DMS 273 treated with DMSO at 0.1 percent for 48 hours (cell line): ENCODE measurements at places on chromosomes 1 and 21.

DNA sequence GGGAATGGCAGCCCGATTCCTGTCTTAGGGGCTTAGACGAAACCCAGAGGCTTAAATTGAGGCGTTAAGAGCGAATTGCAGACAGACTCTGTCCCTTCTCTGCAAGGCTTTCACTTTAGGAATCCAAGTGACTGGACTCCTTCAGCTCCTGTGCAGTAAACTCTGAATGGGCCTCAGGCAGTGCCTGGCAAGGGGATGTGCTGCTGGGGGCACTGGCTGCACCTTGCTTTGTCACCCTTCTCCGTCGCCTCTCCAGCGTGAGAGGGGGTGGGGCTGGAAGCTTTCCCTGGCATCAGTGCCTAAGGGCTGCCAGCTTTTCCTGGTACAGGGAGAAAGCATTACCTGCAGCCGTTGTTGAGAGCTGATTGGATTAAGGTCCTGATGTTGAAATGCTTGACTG, 39.9 kb upstream of the NFASC start:
- DNase-seq: no peak

DNA sequence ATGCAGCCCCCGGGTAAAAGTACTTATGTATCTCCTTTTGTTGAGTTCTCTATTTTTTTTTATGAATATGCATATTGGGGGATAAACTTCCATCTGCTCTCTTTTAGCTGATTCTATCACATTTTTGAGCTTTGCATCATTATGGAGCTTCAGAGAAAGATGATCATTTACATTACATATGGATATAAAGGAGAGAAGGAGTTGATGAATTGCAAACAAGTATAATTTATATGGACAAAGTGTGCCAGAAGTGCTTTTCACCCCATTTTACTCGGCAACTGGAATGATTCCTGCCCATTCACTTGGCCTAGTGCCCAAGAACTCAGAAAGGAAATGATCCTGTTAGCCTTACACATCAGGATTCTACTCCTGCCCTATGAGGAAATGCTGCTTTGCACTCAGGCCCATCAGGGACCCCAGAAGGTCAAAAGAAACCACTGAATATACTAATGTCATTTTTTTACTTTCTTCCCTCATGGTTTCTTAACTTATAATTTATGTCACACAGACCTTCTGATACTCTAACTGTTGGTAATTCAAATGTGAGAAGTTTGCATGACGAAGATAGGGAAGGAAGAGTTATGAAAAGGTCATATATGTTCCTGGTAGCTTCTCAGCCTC, 65.6 kb downstream of the SAMSN1 start:
- DNase-seq: no peak

GRCh38 chr1:228740543-228741317, 5.5 kb downstream of the RHOU start:
- DNase-seq: no peak

DNA sequence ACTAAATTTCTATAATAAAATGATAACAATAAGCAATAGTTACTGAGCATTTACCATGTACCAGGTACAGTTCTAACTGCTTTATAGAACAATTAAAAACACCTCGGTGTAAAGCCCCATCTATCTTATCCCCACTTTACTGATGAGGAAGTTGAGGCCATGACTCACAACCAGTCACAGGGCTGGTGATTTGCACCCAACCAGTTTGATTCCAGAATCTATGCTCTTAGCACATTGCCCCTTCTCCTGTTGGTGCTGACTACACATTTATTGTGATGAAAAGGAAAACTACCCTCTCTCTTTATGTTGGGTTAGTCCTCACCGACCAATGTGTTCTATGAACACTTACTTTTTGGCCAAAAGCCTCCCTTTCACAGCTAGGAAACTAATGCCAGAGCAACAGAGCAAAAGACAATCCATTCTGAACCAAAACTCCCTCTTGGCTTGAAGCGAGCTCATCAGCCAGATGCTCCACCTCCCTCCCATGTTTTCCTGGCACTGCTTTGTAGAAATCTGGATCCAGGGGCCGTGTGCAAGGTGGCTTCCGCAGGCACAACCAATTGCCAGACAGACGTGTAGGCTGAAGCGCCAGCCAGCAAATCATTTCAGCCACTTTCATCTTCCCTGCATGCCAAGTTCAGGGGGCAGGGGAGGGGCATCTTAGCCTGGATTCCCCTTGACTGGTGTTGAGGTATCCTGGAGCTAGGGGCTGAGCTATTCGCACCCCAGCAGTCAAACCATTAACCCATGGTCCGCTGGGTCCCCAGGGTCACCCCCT, 32.0 kb upstream of the SLC30A1 start:
- DNase-seq: peak; percentile 77

- no peak for DNase-seq
Observed at GRCh38 chr1:3915551-3916121, 15.6 kb upstream of the C1orf174 start.

- DNase-seq: no peak
Observed at GRCh38 chr1:71557138-71557537, 476.3 kb upstream of the ZRANB2 start.

GRCh38 chr1:233097959-233098580, 147.7 kb downstream of the NTPCR start:
- no peak for DNase-seq

DNA sequence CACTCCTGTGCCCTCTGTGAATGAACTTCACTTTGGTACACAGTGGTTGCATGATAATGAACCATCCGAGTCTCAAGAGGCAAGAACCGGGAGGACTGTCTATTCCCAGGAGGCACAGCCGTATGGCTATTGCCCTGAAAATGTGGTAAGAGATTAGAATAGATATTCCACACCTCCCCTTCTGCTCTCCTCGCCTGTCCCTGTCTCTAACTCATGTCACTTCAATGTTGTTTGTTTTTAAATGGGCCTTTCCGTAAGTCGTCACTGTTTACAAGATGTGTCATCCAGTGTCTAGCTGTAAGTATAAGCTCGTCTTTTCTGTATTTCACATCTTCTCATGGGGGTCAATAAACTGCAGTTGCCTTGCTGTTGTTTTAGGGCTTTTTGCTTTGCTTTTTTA, 122.2 kb downstream of the PATJ start:
- DNase-seq: no peak

- DNase-seq: no peak
Observed at GRCh38 chr1:19817160-19817559, 2.1 kb upstream of the RNF186 start.

DNA sequence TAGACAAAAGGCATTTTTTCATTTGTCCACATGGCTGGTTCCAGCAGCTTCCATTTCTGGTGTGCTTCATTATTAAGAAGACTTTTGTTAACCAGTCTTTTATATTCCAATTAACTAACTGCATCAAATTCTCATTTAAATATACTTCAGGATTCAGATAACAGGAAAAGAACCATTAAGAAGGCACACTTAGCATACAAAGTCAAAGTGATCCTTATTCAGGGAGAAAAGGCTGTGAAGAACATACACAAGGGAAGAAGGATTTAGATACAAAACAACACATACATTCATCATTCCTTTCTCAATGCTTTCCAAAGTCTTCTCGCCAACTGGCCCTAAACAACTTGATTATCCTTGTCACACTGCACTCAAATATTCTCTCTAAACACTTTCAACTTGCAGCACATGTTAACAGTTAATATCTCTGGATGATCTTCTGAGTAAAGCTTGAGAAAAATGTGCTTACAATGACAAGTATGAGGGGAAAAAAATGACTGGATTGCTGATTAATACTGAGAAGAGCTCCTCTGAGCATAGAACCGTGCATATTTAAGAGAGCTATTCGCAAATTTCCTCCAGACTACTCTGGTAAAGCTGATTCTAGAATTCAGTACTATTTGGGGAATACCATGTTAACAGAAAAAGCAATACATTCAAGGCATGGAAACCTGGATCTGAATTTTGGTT, 225.2 kb upstream of the TNR start:
- no peak for DNase-seq

DNA sequence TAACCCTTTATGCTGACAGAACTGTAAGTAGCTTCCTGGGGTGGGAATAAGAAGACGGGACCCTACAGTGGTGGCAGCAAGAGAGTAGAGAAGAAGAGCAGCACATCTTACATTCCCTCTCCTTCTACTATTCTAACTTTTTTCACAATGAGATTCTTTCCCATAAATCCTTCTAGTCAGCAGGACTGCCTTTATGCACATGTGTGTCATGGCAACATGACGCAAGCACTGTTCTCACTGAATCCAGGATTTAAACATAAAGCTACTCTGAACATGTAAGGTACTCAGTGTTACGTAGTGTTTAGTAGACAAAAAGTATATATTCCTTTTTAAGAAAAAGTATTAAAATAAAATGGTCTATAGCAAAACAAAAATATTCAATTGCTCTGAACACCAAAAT, 309.7 kb upstream of the LYPLAL1 start:
- DNase-seq: no peak

GRCh38 chr1:59696421-59697115, 118.2 kb upstream of the HOOK1 start:
- DNase-seq: no peak

DNA sequence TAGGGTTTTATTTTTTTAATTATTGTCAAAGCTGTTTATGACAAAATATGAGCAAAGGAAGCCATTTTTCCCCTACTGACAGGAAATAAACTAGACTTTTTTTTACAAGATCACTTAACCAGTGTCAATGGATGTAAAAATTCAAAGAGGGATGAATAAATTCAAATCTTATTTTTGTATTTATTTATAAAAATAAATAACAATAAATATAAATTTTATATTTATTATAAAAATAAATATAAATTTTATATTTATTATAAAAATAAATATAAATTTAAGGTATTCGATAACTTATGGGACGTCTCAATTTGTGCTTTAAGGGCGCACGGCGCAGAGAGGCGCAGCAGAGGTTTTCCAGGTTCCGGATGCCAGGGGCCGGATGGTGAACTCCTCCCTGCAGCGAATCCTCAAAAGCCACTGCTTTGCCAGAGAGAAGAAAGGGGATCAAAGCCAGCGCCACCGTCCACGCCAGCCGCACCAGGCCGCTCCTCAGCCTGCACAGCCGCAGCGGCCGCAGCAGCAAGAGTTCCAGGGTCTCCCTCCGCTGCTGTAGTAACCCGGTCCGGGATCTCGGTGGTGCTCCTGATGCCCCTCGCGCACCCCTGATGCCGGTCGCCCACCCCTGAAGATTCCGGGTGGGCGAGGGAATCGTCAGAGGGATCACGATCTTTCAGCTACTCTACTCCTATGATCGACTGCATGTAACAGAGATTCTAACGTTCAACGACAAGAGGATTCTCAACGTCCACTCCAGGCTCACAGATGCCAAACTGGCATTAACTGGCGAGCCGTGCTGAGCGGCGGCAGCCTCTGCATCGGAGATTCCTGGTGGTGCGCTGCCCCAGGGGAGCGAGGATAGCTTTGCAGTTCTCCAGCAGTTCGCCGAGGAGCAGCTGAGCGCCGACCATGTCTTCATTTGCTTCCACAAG, 28.5 kb upstream of the RLF start:
- no peak for DNase-seq

GRCh38 chr1:163747261-163747660, 425.5 kb downstream of the NUF2 start:
- DNase-seq: no peak
